Activated CD4-positive, alpha-beta T cell treated with anti-CD3 and anti-CD28 coated beads for 24 hours (primary cell): ENCODE measurements at places on chromosomes 2 and 18.

DNA sequence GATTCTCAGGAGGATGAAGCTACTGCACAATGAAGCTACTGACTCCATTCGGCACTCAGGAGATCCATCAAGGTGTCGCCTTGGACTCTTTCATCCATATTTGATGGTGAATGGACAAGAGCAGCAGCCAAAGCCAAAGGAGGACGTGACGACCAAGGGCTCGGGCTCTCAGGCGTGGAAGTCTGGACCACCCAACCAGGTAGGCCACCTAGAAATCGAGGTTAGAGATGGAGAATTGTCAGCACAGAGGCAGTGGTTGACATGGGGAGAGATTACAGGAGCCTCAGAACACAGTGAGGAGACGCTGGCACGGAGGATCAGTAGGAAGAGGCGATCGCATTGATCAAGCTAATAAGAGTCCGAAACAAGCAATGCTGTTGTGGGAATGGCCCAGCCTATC, 240.5 kb upstream of the ID2 start:
- no peak for DNase-seq

DNA sequence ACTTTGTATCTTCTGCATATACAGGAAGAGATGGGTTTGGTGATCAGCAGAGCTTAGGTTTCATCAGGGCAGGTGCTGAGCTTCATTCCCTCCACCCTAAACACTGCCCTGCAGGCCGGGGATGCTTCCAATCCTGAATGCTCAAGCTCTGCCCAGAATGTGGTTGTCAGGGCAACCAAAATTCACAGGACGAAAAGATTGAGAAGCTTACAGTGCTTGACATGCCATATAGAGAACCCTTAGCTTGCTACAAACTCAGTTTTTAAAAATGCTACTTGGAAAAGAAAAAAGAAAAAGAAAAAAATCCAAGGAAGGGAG, 65.6 kb downstream of the SH3RF3 start:
- no peak for DNase-seq

DNA sequence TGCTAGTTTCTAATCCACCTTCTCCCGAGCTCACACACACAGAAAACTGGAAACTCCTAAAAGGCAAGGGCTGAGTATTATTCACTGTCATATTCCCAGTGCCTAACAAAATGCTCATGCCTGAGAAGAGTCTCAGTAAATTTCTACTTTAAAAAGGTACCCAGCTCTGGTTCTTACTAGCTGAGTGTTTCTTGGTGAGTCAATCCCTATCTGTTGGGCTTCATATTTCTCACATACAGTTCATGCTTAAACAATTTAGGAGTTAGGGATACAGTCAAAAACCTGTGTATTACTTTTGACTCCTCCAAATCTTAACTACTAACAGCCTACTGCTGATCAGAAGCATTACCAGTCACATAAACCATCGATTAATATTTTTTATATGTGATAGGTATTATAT, 204.9 kb downstream of the EN1 start:
- DNase-seq: no peak

GRCh38 chr2:109170645-109171044, 41.6 kb downstream of the SH3RF3 start:
- no peak for DNase-seq

GRCh38 chr2:45822272-45822630, 170.8 kb downstream of the PRKCE start:
- no peak for DNase-seq

- no peak for DNase-seq
Observed at GRCh38 chr2:168974428-168974827, 56.7 kb downstream of the ABCB11 start.

DNA sequence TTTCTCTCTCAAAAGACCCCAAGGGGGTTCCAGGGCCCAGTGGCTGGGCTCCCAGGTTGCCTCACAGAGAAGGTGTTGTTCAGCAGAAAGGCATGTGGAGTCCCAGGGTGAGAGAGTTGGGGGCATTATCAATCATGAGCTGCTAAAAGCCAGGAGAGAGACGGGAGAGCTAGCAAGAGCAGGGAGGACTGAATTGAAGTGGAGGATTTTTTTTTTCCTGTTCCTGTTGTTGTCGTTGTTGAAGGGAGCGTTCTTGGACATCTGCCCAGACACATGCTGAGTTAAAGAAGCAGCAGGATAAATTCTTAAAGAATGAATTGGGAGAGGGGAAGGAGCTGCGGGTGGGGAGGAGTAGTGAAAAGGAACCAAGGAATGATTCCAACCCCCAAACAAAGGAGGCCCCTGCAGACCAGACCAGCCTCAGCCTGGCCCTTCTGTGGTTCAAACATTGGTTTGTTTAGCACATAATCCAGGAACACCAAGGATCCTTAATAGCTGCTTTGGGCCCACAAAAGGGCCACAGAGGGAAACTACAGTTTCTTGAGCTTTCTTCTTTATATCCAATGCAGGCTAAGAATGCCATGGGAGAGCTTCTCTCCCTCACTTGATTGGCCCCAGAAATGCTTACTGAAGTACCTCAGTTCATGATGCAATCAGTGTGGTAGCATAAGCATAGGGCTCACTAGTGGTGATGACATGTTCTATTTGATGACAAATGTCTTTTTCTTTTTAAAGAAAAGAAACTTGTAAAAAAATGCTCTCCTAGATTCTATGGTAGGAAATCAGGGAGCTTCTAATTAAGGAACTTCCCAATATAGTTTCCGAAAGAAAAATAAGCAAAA, 146.0 kb downstream of the SETBP1 start:
- DNase-seq: no peak

GRCh38 chr2:226658555-226658954, 141.1 kb downstream of the IRS1 start:
- DNase-seq: no peak

DNA sequence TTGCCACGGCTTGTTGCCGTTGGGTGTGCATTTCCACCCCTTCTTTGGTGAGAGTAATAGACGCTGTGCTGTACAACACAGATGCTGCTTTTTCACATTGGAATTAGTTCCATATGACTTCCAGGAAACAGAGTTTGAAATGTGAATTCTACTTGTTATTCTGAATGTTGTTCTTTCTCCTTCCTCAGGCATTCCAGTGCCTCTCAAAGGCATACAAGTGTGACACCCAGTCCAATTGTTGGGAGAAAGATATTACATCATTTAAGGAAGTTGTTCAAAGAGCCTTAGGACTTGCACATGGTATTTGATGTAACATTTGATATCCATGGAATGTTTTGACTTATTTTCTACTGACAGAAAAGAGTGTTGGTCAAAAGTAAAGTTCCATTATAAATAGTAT, 134.4 kb upstream of the LTBP1 start:
- DNase-seq: no peak

- no peak for DNase-seq
Observed at GRCh38 chr2:241632478-241633325, 4.3 kb downstream of the THAP4 start.

DNA sequence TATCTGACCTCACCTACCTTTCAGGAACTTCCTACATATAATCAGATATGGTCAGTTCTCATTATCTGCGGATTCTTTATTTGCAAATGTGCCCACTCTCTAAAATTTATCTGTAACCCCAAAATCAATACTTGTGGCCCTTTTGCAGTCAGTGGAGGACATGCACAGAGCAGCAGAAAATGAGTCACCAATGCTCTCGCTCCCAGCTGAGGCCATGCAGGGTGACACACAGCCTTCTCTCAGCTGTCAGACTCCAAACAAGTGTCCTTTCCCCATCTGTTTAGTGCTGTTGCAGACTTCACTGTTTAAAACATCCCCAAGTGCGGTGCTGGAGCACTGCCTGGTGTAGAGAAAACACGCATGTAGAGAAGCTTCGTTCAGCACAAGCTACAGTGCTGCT, 171.9 kb upstream of the SALL3 start:
- no peak for DNase-seq

DNA sequence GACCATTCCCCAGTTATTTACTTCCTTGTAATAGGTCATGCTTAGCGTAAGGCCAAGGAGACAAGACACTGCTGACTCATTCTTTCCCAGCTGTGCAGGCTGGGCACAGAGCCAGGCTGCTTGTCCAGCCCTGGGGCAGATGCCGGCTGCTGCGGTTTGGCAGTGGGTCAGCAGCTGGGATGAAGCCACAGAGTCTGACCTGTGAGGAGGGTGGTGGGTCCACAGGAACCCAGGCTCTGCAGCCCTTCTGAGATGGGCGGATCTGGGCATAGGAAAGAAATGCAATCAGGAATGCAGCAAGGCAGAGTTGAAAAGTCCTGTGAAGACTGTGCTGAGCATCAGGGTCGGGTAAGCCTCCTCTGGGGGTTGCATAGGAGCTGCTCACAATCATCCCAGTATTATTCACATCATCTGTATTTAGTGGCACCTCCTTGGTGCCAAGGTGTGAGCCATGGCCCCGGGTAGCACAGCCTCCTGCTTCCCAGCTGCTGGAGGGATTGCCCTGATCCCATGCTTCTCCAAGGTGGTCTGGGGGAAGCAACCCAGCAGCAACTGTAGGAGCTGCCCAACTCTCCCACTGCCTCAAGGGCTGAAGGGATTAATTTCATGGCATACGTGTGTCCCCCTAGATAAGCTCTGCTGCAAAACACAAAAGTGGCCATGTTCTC, 139.0 kb downstream of the DDX1 start:
- DNase-seq: no peak

DNA sequence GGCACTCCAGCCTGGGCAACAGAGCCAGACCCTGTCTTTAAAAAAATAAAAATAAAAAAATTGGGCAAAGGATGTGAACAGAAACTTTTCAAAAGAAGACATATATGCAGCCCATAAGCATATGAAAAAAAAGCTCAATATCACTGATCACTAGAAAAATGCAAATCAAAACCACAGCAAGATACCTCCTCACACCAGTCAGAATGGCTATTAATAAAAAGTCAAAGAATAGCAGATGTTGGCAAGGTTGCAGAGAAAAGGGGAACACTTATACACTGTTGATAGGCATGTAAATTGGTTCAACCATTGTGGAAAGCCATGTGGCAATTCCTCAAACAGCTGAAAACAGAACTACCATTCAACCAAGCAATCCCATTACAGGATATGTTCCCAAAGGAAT, 204.1 kb upstream of the SRD5A2 start:
- DNase-seq: no peak

- no peak for DNase-seq
Observed at GRCh38 chr18:9428862-9429661, 46.3 kb upstream of the RALBP1 start.

GRCh38 chr18:13265008-13265910, 46.7 kb downstream of the LDLRAD4 start:
- peak; percentile 38 for DNase-seq

DNA sequence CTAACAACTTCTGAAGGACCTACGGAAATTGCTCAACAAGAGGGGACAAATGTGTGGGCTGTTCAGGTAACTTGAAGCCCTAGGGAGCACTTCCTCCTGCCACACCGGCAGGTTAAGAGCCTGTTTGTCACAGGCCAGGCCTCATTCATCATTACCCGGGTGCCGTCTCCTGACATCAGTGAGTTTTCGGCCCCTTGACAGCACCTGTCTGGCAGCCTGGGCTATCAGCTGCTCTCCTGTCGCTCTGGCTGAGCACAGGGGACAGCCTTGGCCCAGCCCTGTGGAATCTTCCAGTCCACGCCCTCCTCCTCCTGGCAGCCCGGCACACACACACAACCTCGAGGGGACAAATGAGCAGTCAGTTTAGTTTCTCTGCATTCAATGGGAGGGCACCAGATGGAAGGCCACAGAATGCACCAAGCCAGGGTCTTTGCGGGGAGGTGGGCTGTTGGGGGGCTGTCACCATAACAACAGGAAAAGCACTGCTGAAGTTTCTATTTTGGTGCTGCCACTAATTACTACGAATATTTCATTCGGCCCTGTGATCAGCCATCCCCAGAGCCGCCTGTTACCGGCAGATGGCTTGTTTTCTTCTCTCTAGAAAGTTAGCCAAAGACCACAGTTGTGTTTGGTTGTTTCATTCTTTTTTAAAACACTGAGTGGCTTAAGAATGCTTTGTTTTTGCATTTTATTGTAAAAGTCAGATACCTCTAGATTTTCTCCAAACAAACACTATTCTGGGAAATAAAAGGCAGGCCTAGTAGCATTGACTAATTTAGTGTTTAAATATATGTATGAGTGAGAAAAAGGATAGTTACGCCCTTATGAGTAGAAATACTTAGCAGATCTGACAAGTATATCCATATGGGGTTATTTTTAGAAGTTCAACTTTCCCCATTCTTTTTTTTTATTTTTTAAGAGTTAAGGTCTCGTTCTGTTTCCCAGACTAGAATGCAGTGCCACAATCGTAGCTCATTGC, 189.9 kb upstream of the NDUFV2 start:
- no peak for DNase-seq

DNA sequence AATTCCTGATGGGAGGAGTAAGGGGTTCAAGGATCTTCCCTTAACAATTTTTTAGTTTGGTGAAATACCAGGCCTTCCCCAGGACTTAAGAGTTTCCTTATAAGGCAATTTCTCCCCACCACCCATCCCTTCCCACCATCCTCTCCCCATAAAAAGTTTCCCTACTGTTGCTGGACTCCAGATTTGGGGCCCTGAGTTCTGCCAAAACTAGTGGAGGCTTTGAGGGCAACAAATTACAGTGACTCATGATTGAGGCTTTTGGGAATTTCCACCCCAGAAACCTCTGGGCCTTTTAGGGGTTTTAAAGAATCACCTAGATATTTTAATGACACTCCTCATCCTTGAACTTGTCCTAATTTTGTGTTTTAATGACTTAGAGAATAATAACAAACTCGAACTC, 14.3 kb upstream of the EN1 start:
- no peak for DNase-seq

- no peak for DNase-seq
Observed at GRCh38 chr2:161238560-161239325, 69.5 kb upstream of the PSMD14 start.

DNA sequence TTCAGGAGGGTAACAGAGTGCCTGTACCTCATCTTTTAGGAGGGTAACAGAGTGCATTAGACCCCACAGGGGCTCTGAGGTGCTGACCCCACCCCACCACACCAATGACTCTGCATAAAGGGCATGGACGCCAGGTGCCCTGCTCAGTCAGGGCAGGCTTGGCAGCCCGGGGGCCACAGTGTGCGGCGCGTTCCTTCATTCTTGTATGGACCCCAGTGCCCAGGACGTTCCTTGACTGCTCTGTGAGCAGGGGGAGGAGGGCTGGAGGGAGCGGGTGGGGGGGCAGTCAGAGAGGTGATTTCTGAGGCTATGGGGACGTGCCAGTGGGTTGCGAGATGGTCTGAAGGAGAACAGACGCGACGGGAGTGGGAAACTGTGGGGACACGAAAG, 168.7 kb upstream of the NCK2 start:
- DNase-seq: no peak

GRCh38 chr2:39153312-39153711, 32.5 kb upstream of the SOS1 start:
- no peak for DNase-seq

DNA sequence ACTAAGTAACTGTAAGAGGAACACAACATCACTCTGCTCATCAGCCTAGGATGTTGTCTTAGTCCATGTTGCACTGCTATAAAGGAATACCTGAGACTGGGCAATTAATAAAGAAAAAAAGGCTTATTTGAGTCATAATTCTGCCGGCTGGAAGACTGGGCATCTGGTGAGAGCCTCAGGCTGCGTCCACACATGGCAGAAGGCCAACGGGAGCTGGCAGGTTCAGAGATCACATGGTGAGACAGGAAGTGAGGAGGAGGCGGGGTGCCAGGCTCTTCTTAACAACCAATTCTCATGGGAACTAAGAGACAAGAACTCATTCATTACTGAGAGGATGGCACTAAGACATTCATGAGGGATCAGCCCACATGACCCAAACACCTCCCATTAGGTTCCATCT, 46.8 kb downstream of the EPG5 start:
- no peak for DNase-seq

- no peak for DNase-seq
Observed at GRCh38 chr2:232013701-232014353, 52.3 kb downstream of the DIS3L2 start.

GRCh38 chr2:82839036-82839435, 1620.0 kb downstream of the SUCLG1 start:
- no peak for DNase-seq

GRCh38 chr18:5961828-5962150, 66.5 kb upstream of the TMEM200C start:
- no peak for DNase-seq
